Activated CD4-positive, alpha-beta T cell treated with anti-CD3 and anti-CD28 coated beads, Interleukin-2, amount 50 U/mL, for 4 hours (primary cell): ENCODE measurements at places on chromosomes 2 and 18.
A peak's percentile ranks its signal among the peaks of the same experiment; 100 is the strongest.

GRCh38 chr18:48542513-48543181 is 3.8 kb downstream of the CTIF start:
- no peak for DNase-seq

DNA sequence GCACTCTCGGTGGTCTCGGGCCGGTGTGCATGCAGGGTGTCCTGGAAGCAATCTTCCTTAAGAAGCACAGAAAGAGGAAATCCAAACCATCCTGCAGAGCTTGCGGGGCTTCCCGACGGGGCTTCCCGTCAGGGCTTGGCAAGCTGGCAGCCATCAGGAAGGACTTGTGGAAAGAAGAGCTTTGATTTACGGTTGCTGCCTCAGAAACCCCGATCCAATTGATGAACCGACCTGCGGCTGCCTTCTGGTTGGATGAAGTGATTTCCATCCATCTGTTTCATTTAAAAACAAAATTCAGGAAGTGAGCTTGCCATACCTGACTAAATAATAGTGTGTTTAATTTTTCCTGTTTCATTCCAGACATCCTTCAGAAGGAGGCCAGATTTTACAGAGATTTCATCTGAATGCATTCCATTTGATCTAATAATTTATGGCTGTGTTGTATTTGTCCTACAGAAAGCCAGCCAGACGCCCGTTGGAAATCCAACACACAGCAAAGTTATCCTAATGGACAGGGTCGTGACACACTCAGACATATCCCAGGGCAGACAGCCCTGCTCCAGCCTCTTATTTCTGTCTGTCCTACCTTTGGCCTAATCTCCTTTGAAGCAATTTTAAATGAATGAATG is 141.3 kb downstream of the SEPTIN10 start:
- no peak for DNase-seq

- no peak for DNase-seq
Observed at GRCh38 chr2:218832520-218832919, 917 bp upstream of the PRKAG3 start.

- DNase-seq: peak; percentile 24
Observed at GRCh38 chr2:72917138-72917876, at the start of gene EMX1. TSS of gene EMX1 (plus strand) at chr2:72917519. CDS start at chr2:72917853, 334 bp downstream.

DNA sequence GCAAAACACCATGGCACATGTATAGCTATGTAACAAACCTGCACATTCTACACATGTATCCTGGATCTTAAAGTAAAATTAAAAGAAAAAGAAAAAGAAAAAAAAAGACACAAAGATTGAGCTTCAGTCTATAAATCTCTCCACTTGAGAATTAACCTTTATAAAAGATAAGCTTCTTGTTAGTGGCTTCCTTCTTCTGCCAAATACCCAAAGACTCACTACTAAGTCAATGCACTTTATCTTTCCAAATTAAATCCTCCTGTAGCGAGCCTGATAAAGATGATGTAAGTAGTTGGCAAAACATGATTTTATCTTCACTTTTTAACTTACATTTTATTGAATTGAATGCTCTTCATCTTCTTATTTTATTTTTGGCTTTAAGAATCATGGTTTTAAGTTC is 349.9 kb downstream of the TRIB2 start:
- no peak for DNase-seq

DNA sequence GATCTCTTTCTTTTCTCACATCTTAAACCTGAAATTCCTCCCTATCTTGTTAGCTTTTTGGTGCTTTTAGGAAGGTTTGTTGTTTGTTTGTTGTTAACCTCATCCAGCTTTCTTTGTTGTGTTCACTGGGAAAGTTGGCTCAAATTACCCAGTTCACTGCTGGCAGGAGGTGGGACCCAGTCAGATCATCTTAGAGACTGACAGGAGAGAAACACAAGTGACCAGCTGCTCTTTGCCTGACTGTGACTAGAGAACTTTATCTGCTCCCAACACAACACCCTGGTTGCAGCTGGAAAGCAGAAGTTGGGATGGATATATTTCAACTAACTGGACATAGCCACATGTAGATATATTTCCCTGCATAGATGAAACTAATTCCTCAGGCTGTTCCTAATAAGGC is 10.0 kb downstream of the MAPK4 start:
- no peak for DNase-seq

- no peak for DNase-seq
Observed at GRCh38 chr18:40347261-40347660, 1607.8 kb upstream of the PIK3C3 start.

DNA sequence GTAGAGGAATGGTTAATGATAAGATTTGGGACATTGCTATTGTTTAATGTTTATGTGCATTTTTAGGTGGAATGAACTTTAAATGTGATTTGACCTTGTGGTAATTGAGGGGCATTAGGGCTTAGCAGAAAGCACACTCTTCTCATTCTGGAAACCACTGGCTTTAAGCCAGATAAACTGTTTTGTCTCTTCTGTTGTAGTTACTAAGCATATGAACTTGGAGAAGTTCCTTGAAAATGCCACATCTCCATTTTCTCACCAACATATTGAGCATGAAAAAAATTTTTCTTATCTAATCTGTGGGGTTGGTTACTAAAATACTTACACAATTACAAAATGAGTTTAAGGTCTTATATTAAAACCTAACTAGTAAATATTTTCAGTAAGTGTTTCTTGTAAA is 70.8 kb upstream of the FSHR start:
- no peak for DNase-seq

- no peak for DNase-seq
Observed at GRCh38 chr2:217248312-217248935, 388.6 kb upstream of the TNP1 start.

- DNase-seq: peak; percentile 21
Observed at GRCh38 chr2:26298638-26299393, 47.1 kb upstream of the SELENOI start.

DNA sequence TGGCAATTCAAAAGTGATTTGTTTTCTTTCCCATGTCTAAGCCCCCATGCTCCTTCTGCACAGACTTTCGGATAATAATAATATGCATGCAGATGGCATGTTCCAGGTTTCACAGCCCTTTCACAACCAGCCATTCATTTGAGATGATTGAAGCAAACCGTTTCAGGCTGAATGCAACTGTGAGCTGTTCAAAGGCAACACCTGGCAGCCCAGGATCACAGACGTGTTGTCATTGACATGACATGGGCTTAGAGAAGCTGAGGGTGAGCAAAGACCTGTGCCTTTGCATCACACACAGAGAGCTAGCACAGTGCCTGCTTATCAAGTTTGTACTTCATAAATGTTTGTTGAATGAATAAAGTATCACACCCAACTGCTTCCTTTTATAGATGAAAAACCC is 12.4 kb upstream of the ERMN start:
- no peak for DNase-seq

DNA sequence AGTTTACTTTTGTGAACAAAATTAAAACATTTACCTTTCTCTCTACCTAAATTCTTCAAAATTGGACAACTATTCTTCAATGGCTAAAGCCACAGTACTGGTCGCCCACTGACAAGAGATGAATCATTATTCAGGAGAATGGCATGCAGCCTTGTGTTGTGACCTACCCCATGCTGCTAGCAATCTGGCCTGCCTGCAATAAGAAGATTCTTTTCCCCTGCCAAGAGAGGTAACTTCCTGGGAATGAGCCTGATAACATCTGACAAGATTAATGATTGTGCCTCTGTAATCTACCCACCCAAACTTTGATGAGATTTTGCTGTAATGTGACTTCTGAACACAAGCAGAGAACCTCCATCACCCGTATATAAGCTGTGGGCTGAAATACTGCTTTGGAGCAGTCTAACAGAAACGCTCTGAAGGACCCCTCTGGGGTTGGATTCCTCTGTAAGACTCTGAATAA is 47.0 kb upstream of the ST3GAL5 start:
- no peak for DNase-seq

DNA sequence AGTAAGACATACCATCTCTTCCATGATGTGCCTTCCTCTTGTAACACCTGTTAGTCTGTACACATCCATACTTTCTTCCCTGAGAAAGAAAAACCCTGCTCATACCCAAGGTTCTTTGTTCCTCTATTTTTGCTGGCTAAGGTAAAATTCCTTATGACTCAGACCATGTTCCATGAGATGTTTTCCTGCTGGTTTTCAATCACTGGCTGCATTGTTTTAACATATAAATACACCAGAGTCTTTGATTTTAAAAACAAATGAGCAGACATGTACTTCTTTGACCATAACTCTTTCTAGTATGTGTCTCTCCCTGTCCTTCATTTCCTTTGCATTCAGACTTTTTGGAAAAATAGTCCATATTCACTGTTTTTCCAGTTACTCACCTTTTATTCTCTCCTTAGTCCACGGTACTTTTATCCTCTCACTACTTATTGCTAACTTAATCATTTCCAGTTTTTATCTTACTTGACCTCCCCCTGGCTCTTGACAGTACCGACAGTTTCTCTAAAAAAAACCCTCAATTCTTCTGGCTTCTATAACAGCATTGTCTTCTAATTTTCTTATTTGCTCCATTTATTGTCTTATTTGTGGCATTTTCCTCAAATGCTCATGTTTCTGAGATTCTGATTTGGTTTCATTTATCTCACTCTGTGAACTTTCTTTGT is 4.3 kb downstream of the VAPA start:
- no peak for DNase-seq

DNA sequence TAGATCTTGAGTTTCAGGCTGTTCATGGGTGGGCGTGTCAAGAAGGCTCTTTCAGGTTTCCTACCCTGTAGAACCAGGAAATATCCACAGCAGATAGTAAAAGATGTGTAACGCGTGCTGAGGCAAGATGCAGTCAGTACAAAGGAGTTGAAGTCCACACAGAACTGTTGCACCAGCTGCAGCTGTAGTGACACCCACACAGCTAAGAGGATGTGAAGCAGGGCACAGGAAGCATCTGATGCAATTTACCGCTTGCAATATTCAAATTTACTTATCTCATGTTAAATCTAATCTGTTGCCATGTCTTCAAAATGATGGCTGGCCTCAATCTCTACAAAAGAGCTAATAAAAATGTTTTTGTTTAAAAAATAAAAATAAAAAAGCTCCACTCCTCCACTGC is 132.8 kb downstream of the ARHGAP15 start:
- DNase-seq: peak; percentile 18

- no peak for DNase-seq
Observed at GRCh38 chr2:28745876-28746275, 5.8 kb upstream of the PPP1CB start.

GRCh38 chr2:33047939-33048338 is 101.2 kb downstream of the LTBP1 start:
- no peak for DNase-seq

- no peak for DNase-seq
Observed at GRCh38 chr2:15799432-15799827, 140.9 kb upstream of the MYCN start.

DNA sequence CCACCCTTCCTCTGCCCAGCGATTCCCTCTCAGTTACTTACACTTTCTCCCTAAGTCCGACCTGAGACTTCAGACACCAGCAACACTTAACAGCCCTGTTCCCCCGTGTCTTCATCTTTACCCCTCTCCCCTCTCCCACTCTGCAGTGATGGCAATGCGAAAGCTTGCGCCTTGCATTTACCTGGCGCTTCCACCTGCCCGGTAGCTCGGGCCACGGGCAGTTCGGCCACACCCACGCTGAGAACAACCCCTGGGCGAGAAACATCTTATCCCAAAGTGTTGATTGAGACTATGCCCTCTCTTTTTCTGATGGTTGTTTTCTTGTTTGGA is 558 bp downstream of the DNAJC10 start:
- DNase-seq: no peak

DNA sequence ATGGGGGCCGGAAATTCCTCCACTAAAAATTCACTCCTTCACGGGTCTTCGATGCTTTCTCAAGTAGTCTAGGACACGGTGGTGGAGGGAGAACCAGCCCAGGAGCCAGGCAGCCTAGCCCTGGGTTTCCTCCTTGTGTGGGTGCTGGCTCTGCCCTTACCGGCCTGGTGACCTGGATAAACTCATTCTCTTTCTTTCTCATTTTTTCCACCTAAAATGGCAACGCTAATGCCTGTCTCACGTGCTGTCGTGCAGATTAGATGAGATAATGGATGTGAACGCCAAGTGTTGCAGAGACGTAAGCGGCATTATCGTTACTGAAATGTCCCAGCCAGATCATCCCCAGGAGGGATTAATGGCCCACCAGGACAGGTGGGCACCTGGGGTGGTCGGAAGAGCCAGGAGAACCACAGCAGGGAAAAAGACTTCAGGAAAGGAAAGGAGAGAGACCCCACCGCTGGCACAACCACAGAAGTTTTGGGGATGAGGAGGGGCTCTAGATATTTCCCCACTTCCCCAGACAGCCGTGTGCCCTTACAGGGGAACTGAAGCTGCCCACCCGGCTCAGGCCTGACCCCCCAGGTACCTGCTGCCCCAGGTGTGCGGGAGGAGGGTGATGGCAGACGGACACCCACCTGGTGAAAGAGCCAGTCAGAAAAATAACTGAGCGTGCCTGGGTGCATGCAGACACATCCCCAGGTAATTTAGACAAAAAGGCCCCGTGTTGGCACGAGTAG is 100.8 kb upstream of the ASAP2 start:
- no peak for DNase-seq

- DNase-seq: peak; percentile 23
Observed at GRCh38 chr2:85999061-85999831, 106.4 kb downstream of the POLR1A start.

- no peak for DNase-seq
Observed at GRCh38 chr2:159211447-159212396, 74.8 kb downstream of the WDSUB1 start.

DNA sequence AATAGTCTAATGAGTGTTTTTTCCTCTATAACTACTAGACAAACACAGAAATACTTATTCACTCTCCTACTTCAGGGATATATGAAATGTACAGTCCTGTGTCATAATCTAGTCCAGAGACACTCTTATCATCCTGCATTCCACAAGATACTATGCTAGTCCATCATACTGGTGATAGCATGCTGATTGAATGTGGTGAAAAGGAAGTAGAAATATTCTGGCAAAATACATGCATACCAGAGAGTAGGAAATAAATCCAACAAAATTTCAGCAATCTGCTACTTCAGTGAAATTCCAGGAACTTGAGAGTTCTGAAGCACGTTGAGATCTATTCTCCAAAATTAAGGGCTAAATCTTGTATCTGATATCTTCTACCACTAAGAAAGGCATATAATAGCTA is 353.9 kb downstream of the PID1 start:
- DNase-seq: no peak

DNA sequence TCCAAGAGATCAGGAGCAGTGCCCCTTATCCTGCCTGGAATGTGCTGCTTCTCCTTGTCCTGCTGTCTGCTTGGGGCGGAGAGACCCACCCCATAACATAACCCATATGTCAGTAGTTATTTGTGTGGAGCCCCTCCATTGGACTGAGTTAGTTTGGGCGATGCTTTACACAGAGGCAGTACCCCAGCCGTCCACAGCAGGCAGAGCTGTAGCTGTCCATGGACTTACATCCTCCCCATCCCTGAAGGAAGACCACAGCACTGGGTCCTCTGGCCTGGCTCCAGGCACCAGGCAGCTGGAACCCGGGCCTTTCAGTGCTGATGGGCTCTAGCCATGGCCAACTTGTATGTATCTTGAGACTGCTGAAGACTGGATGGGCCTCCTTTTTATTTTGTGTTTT is 20.3 kb downstream of the GKN2 start:
- DNase-seq: no peak

GRCh38 chr2:2560374-2561015 is 229.4 kb upstream of the MYT1L start:
- DNase-seq: no peak

- DNase-seq: no peak
Observed at GRCh38 chr2:207813942-207814341, 44.2 kb upstream of the FZD5 start.

GRCh38 chr18:23487738-23488570 is 15.4 kb upstream of the RMC1 start:
- peak; percentile 22 for DNase-seq
